ENCODE measurements at places on chromosomes 12 and 14.

DNA sequence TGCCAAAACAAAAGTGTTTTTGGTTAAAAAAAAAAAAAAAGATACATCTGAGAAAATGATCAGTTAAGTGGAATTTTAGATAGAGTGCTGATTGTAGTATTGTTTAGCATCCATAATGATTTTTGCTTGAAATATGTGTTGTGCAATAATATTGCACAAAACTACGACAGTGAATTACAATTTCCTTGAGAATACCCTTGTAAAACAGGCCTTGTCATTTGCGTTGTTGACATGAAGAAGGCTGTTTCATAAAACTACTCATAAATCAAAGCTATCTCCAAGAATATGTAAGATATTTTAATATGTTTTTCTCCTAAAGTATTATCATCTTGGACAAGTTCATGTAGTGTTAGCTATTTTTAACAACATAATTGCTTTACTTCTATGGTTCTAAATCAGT, 1077.0 kb downstream of the LRFN5 start:
- DNase-seq, result no peak

DNA sequence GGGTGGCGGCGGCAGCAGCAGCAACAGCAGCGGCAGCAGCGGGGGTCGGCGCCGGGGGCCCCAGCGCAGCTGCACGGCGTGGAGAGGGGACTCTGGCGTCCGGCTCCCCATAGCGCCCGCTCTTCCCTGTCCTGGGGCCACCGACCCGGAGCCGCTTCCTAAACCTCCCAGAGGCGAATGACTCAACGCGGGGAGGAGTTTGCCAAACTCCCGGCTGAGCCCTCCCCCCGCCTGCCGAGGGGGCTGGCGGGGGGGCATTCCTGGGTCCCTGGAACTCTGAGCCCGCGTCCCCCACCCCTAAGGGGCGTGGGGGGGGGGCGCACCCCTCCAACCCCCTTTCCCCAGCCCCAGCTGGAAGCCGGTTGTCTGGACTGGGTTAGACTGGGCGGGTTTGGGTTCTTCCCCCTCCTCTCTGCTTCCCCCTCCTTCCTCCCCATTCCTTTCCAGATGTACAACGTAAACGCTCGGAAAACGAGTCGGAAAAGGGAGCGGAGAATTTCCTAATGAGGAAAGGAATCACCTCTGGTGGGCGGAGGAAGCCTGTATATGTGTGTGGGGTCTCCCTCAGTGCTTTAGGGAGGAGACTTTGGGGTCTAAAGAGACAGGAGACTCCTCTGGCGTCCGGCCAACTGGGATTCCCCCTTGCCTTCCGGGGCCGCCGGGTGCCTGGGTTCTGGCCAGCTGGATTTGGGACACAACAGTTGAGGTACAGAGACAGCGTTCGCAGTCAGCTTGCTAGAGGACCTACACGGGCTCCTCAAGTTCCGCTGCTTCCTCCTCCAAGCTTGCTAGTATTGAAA, at the start of gene ITGA5:
TSS of gene ITGA5 (minus strand) at position 179 of the 800 bp plus-strand sequence. CDS start at position 111, 68 bp downstream.
- peak; percentile 34 for DNase-seq

- no peak for DNase-seq
Measured at GRCh38 chr12:125888921-125889320, 823.7 kb downstream of the AACS start.

- peak; percentile 1 for DNase-seq
Measured at GRCh38 chr12:121295746-121296617, 527 bp downstream of the CAMKK2 start.

DNA sequence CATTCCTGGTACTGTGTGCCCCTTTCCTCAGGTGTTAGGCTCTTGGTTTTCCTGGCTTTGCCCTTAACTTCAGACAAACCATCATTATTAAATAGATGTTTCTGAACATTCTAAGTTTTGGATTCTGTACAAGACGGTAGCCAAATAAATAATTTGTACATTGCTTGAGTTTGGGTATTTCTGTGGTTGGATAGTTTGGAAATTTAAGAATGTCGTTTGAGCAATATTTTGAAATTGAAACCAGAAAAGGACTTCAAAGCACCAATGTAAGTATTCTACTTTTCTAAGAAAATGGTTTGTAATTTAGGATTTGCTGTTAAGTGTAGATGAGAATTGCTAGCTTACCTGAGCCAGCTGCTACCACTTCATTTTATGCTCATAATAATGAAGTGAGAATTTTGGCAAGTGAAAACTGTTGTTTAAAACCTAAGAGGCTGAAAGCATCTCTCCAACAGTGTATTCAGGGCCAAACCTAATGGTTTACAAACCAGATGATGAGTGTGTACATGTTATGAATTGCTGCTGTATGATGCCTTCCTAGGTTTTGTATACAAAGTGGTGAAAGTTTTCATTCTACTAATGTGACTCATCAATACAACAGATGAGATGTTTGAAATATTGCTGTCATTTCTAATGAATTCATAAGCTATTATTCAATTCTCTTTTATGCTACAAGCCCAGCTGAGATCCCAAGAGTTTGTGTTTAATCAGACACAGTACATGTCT, 181.5 kb upstream of the PRKD1 start:
- no peak for DNase-seq

DNA sequence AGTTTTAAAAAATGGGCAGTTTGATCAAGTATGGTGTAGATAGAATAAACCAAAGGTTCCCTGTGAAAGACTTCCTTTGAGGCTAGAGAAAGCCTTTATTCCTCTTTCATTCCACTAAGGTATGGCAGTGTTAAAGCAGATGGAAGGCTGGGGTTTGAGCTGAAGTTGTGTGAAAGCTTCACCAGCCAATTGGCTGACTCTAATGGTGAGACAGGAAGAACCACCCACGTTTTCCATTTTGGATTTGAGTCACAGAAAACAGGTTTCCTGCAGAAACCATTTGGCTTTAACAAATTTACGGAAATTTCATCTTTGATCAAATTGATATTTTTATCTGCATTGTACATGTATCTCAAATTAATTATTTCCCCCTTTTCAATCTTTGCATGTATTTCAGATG, 455.0 kb downstream of the PCNX1 start:
- no peak for DNase-seq

GRCh38 chr12:112192475-112192874, 67.1 kb downstream of the TRAFD1 start:
- no peak for DNase-seq

GRCh38 chr12:93366422-93366821, 11.3 kb upstream of the NUDT4 start:
- DNase-seq, result no peak

- DNase-seq, result no peak
Measured at GRCh38 chr14:75831952-75832351, 149.8 kb downstream of the TGFB3 start.

GRCh38 chr12:1425396-1425729, 169.0 kb downstream of the FBXL14 start:
- no peak for DNase-seq

- DNase-seq, result no peak
Measured at GRCh38 chr12:17918013-17918412, 172.0 kb downstream of the RERGL start.

DNA sequence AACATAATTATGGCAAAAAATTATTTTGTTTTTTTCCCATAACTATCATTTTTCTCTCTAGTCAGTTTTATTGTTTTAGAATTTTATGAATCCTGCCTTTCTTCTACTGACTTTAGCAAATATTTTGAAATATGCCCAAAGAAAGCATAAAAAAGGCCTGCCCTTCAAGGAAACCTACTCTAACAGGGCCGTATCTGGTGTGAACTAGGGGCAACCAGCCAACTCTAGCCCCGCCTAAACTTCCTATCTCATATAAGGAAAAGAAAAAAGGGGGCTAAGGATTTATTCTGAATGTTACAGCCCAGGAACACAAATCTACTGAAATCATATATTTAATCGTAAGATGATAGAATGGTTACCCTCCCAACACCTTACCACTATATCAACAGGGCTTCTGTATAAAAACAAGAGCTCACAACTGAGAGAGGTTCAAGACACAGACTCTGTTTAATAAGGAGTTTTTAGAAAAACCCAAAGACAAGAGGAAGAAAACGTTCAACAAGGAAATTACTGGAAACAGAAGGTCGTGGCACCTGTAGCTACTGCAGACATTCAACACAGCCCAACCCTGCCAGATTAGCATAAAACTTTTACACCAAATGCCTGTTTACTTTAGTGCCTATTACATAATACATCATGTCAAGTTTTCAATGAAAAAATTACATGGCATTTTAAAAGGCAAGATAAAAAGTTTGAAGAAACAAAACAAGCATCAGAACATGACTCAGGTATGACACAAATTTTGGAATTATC, 12.9 kb upstream of the EPYC start:
- no peak for DNase-seq

GRCh38 chr12:128644664-128645296, 179.0 kb downstream of the SLC15A4 start:
- no peak for DNase-seq

DNA sequence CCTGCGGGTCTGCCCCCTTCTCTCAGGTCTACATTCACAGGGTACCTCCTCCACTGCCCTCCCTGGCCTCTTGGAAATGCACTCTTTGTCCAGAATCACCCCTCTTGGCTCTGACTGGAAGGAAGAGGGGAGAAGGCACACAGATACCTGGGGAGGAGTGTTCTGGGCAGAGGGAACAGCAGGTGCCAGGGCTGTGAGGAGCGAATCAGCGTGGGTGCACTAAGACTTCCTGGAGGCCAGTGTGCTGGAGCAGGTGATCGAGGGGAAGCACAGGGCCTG, 8.3 kb upstream of the TRAF3 start:
- DNase-seq, result no peak

GRCh38 chr14:85479306-85479705, 50.6 kb upstream of the FLRT2 start:
- DNase-seq, result no peak

All from activated CD8-positive, alpha-beta memory T cell treated with anti-CD3 and anti-CD28 coated beads for 1 hour (primary cell).